ENCODE measurements at places on chromosomes 4 and X.

DNA sequence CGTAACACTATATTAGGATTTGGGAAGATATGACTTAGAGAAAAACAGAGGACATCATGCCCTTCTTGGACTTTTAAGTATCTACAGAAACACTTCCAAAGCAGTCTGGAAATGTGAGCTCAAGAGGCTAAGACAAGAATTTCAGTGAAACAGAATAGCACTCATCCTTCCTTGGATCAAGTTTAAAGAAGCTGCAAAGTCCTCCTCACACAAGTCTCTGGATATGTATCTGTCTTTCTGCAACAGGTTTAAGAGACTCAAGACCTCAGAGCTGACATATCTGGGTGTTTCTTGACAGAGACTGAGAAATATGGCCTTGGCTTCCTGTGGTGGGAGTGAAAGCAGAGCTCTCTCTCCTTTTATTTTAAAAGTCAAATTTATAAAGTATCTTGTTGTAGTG, 82.5 kb upstream of the GIMD1 start:
- no peak for DNase-seq

- peak; percentile 45 for DNase-seq
These were observed 27.2 kb downstream of the ELF4 start for GRCh38 chrX:130083107-130083490.

- no peak for DNase-seq
These were observed 202.5 kb downstream of the PALLD start for GRCh38 chr4:168699224-168699878.

DNA sequence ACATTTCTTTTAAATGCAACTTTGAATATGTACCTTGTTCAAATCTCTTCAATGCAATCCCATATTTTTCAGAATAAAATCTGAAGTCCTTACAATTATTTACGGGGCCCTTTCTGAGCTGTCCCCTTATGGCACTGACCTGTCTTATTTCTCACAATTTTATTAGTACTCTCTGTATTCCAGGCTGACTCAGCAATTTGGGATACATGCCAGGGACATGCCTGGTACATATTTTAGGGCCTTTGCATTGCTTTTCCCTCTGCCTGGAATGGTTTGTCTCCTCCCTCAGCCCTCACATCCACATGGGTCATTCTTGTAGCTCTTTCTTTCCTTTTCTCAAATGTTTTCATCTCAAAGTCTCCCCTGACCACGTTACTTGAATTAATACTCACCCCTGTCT, 172.2 kb upstream of the TECRL start:
- no peak for DNase-seq

- DNase-seq: no peak
These were observed 7.3 kb upstream of the SEL1L3 start for GRCh38 chr4:25870081-25870480.

DNA sequence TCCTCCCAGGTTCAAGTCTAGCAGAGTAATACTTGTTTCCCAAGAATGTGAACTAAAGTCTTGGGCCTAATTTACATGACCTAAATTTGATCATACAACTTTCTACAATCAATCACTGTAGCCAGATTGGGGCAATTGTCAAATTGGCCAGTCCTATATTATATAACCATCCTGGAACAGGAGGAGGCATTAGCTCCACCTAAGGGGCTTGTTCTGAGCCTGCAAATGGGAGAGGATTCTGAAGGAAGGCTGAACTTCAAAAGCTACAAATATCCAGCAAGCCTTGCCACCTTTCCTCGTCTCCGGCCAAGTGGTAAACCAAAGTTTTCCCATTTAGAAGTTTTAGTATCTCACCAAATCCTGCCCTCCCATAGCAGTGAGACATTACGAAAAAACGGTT, 1289.6 kb upstream of the TENM3 start:
- DNase-seq: no peak

- DNase-seq: no peak
These were observed 11.9 kb downstream of the NXF3 start for GRCh38 chrX:103081051-103081450.

GRCh38 chr4:76634220-76634619, 199.2 kb downstream of the SHROOM3 start:
- DNase-seq: no peak

- no peak for DNase-seq
These were observed 20.5 kb upstream of the DHRSX start for GRCh38 chrX:2521092-2521926.

DNA sequence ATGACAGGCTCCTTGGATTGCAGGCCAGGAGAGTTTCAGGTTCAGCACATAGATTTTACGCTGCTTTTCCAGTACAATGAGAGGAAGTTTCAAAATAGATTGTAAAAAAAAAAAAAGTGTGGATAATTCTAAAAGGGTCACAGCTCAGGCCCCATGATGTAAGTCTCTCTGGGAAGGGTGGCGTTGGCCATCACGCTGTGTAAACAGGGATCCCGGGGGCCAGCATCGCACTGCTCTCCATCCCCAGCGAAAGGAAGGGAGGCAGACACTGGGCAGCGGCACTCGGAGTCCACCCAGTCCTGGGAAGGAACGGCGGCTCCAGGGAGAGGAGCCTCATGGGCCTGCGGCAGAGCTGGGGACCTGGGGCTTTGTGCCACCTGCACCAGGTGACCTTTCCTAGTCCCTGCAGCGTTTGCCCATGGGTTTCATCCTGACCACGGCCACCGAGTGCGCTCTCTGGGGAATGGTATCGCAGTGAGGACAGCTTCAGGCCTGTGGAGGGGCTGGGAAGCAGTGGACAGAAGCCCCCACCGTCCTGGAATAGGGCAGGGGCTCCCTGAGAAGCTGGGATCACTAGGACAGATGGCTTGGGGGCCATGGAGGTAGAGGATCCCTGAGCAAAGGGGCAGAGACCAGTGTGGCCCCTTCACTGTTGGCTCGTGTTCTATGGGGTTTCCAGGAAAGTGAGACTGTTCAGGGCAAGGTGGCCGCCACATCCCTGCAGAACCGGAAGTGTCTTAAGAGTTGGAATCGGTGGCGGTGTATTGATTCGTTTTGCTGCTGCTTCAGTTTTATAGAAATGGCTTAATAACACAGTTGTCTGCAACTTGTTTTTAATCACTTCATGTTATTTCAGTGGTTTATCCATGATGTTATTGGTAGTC, 38.9 kb downstream of the RGS12 start:
- no peak for DNase-seq

DNA sequence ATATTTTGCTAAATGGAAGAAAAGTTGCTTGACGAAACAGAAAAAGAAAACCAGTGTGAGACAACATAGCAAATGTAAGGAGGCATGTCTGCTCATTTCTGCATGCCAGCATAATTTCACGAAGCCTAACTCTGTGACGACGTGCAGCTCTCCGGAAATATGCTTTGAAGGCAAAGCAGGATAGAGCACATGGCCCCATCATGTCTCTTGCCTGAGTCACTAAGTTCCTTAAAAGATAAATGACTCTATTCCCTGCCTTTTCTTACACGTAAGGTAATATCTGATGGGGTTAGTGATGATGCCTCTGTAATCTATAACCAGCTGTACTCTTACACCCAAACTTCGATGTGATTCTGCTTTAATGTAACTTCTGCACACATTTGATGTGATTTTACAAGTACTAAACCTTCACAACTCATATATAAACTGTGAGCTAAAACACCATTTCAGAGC, 64.5 kb downstream of the ANXA3 start:
- no peak for DNase-seq

DNA sequence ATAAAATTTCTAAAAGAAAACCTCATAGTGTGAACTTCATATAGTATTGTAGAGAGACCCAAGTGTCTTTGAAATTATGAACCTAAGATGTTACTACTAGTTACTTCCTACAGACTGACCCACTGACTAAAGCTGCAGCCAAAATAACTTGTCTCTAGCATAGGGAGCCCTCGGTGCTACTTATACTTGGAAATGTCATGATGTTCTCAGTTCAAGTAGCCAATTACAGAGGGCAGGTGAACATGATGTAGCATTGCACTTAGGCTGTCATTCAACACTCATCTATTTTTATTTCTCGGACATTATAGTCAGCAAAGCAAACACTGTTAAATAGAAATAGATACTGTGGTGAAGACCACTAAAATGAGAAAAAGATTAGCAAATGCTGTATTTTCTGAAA, 165.6 kb downstream of the AREG start:
- DNase-seq: no peak

GRCh38 chrX:57366430-57366829, 79.9 kb downstream of the FAAH2 start:
- no peak for DNase-seq

GRCh38 chr4:55255179-55255578, 90.9 kb upstream of the SRD5A3 start:
- no peak for DNase-seq

GRCh38 chr4:602559-602942, 22.8 kb upstream of the PDE6B start:
- peak; percentile 66 for DNase-seq

DNA sequence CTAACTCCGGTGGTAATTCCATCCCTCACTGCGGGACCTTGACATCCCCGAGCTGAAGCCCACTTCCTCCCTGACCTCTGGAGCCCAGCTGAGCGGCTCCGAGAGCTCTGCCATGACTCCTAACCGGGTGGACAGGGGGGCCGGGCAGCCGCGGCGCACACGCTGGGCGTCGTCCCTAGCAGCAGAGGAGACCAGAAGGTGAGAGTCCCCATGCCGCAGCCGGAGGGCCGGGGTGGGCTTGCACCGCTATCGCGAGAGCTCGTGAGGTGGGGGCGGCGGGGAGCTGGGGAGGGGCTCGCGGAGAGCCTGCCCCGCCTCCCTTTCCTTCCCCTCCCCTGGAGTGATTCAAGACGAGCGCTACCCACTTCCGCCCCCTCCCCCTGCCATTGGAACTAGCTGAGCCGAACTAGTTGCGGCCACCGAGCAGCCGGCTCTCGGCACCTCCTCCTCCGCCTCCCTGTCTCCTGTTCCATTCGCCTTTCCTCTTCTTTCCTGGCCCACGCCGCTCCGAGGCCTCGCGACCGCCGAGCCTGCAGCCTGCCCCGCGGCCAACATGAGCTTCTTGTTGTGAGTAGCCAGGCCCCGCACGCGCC, at the start of gene MOB1B:
TSS of gene MOB1B (plus strand) at position 386 of the 593 bp plus-strand sequence. CDS start at position 554, 168 bp downstream.
- peak; percentile 87 for DNase-seq

- no peak for DNase-seq
These were observed 696 bp upstream of the FLNA start for GRCh38 chrX:154375156-154375504.

DNA sequence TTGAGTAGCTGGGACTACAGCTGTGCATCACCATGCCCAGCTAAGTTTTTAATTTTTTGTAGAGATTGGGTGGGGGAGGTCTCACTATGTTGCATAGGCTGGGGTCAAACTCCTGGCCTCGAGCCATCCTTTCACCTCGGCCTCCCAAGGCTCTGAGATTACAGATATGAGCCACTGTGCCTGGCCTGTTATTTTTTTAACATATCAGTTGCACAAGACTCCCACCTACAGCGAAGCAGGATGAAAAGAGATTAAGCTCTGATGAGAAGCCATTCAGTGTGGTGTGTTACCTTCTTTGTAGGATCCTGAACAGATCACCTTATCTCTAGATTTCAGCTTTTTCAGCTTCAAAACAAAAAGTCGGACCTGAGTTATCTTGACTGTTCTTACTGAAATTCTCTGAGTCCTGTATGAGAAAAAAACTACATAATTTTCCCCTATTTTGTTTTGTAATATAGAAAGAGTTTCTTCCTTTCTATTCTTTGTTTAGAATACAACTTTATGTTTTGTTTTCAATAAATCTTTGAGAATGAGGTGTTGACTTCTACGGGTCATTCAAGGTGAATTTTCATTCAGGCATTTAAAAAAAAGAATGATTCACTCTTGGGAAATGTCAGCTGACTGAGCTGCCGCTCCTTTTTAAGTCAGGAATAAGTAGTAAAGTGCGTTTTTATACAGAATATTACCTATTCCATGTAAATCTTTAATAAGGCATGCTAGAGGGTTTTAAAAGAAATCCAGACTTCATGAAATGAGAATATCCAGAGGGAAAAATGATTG, 134.6 kb downstream of the ARSF start:
- DNase-seq: no peak

- no peak for DNase-seq
These were observed 5.6 kb downstream of the GAR1 start for GRCh38 chr4:109821185-109821584.

GRCh38 chr4:13262816-13263215, 221.3 kb downstream of the RAB28 start:
- DNase-seq: no peak

DNA sequence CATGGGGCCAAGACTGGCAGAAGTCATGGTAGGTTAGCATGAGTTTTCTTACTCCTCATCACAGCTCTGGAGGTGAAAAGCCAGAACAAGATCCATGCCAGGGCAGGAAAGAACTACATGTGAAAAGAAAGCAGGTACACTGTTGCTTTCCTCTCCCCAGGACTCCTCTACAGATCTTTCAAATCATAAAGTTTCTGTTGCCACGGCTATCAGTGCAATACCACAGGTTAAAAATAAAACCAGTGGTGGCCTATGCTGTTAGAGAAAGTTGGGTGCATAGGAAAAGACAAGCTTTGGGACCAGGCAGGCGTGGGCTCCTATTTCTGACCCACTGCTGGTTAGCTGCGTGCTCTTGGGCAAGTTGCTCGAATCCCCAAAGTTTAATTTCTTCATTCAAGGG, 81.4 kb downstream of the SH3RF1 start:
- DNase-seq: no peak

- DNase-seq: no peak
These were observed 37.3 kb downstream of the AGA start for GRCh38 chr4:177404986-177405385.

DNA sequence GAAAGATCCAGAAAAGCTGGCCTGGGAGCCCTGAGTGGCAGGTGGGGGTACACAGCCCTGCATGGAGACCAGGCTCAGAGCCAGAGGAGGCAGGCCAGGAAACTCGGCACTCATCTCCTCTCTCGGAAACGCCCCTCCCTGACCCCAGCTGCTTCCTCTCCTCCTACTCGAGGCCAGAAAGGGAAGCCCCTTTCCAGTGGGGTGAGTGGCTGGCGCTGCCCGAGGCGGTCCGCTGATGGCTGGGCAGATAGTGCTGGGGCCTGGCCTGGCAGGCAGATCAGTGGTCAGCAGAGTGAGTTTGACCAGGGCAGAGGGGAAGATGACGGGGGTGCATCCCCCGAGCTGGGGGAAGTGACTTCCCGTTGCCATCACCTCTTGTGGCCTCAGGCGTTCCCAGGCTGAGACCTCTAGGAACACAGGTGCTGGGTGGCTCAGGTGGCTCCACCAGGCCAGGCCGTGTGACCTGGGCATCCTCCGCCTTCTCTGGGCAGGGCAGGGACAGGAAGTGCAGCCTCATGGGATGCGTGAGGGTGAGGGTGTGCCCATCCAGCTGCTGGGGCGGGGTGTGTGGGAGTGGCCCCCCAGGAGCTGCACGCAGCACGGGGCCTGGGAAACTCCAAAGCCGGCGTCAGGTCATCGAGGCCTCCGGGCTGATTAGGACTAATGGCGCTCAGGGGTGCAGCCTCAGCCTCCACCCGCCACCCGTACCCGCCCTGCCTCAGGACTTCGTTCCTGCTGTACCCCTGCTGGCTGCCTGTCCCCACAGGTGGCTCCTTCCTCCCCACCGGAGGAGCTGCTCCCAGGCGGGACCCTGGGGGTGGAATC, 5.7 kb downstream of the SH3BP2 start:
- peak; percentile 81 for DNase-seq

All from hematopoietic multipotent progenitor cell treated with erythropoietin and hydrocortisone succinate and interleukin-3 and kit ligand, for 6 days (in vitro differentiated cells).